Aorta (tissue), 5 donors: ENCODE measurements at places on chromosomes 11 and 22. TPM values are rescaled to one million over a fixed set of nuclear protein-coding genes. Genes with fewer than 3 reads are reported as not detected.

DNA sequence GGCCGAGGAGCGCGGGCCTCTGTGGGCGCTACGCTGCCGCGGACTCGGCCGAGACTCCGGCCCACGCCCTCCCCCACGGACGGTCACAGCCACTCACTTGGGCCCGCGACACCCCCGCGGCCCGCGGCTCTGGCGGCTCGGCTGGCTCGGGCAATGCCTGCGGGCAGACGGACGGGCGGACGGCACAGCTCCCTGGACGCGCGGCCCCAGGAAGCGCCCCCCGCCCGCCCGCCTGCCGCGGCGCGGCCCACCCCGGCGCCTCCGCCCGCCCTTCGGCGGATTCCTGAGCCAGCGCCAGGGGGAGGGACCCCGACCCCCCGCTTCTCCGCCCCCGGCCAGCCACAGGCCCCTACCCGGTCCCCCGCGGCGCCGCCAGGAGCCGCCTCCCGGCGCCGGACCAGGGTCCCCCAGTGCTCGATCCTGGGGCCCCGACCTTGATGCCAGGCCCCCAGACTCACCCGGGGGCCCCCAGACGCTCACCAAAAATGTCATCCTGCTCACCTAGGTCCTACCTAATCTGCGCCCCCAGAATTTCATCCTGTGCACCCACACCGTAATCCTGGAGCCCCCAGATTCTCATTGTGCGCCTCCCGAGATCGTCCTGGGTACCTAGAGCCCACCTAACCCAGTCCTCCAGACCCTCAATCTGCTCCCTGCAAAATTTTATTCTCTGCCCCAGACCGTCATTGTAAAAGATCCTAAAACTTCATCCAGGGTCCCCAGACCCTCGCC, at the start of gene EFEMP2:
Gene EFEMP2, minus strand, starts transcription at position 215 of the 732 bp plus-strand sequence. CDS start 446 bp downstream, outside the sequence.
- H3K36me3 ChIP-seq, result no peaks in the 10 kb centered on the region
- H3K4me3 ChIP-seq, result peak within 1 kb of the TSS; percentile 78

ISX gene
- not detected for total RNA-seq

DNA sequence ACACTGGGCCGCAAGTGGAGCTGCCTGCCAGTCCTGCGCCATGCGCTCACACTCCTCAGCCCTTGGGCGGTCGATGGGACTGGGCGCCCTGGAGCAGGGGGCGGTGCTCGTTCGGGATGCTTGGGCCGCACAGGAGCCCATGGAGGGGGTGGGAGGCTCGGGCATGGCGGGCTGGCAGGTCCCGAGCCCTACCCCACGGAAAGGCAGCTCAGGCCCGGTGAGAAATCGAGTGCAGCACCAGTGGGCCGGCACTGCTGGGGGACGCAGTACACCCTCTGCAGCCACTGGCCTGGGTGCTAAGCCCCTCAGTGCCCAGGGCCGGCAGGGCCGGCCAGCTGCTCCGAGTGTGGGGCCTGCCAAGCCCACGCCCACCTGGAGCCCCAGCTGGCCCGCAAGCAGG, 328.7 kb upstream of the LRRC4C start:
- H3K4me1 ChIP-seq, result no peaks in the 10 kb centered on the region
- no peak overlapping the region for H3K4me3 ChIP-seq
- no peak for DNase-seq
- H3K27me3 ChIP-seq, result no peaks in the 10 kb centered on the region
- no peaks in the 10 kb centered on the region for H3K36me3 ChIP-seq
- H3K27ac ChIP-seq, result no peak overlapping the region

- no peaks in the 10 kb centered on the region for H3K36me3 ChIP-seq
- H3K4me1 ChIP-seq, result no peaks in the 10 kb centered on the region
- DNase-seq, result no peak
- peaks cover 4% of the 10 kb centered on the region for H3K27me3 ChIP-seq
- H3K27ac ChIP-seq, result no peak overlapping the region
These were observed 105.3 kb upstream of the HSD17B12 start for GRCh38 chr11:43574949-43575912.

GRCh38 chr22:44811141-44811540, 58.8 kb downstream of the ARHGAP8 start:
- no peaks in the 10 kb centered on the region for H3K4me1 ChIP-seq
- no peak overlapping the region for H3K27ac ChIP-seq
- DNase-seq, result no peak
- no peaks in the 10 kb centered on the region for H3K27me3 ChIP-seq
- H3K4me3 ChIP-seq, result no peak overlapping the region

DNA sequence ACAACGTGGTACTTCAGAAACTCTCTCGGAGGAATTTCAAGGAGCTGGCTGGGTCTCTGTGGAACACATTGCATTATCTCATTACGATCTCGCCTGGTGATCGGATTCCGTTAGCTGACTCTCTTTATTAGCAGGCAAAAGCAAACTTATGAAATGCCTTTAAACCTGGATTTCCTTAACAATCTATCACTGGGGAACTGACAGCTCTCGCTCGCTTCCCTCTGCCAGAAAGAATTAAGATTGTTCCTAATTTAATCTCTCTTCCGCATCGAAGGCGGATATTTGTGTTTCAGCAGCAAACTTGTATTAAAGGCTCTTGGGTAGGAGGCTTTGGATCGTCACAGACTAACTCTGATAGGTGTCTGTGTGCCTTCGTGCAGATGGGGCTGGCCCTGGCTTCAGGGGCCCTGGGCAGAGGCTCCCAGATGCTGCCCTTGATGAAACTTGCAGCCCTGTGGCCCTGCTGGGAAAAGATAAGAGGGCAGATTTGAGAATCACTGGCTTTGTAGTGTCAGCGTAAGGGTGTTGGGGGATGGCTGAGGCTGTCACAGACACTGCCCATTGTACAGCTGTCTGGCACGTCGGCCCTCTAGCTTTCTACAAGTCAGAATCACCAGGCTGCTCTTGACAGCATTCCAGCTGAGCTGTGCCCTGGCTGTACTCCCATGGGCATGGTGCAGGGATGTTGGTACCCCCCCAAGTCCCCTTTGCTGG, 162.2 kb upstream of the NECTIN1 start:
- H3K4me3 ChIP-seq, result no peak overlapping the region
- H3K36me3 ChIP-seq, result no peaks in the 10 kb centered on the region
- H3K4me1 ChIP-seq, result no peaks in the 10 kb centered on the region
- H3K27me3 ChIP-seq, result no peaks in the 10 kb centered on the region
- no peak for DNase-seq
